ENCODE measurements at places on chromosomes 16 and 17. TPM values are rescaled to one million over a fixed set of nuclear protein-coding genes. Genes with fewer than 3 reads are reported as not detected.

RAB40C gene
- polyA plus RNA-seq, result 13.0 TPM

SLC16A13 gene
- 2.5 TPM for polyA plus RNA-seq

TBC1D3C gene
- polyA plus RNA-seq, result not detected

C16orf46 gene
- polyA plus RNA-seq, result 1.2 TPM

HOXB1 gene
- polyA plus RNA-seq, result not detected

FZD2 gene
- 35.1 TPM for polyA plus RNA-seq

SAMD14 gene
- 2.8 TPM for polyA plus RNA-seq

CLEC18C gene
- polyA plus RNA-seq, result 0.23 TPM

LRRC37A gene
- 1.6 TPM for polyA plus RNA-seq

MT4 gene
- not detected for polyA plus RNA-seq

TBC1D3I gene
- 0.05 TPM for polyA plus RNA-seq

KCNAB3 gene
- polyA plus RNA-seq, result 4.4 TPM

ZPBP2 gene
- not detected for polyA plus RNA-seq

TBC1D16 gene
- polyA plus RNA-seq, result 15.3 TPM

HS3ST3A1 gene
- polyA plus RNA-seq, result 22.6 TPM

ASGR1 gene
- polyA plus RNA-seq, result 2.0 TPM

GP1BA gene
- polyA plus RNA-seq, result not detected

SECTM1 gene
- 2.1 TPM for polyA plus RNA-seq

OR1A1 gene
- not detected for polyA plus RNA-seq

FAM20A gene
- polyA plus RNA-seq, result not detected
